Keratinocyte (primary cell): ENCODE measurements at places on chromosomes 3 and 15. TPM values are rescaled to one million over a fixed set of nuclear protein-coding genes. Genes with fewer than 3 reads are reported as not detected.

DNA sequence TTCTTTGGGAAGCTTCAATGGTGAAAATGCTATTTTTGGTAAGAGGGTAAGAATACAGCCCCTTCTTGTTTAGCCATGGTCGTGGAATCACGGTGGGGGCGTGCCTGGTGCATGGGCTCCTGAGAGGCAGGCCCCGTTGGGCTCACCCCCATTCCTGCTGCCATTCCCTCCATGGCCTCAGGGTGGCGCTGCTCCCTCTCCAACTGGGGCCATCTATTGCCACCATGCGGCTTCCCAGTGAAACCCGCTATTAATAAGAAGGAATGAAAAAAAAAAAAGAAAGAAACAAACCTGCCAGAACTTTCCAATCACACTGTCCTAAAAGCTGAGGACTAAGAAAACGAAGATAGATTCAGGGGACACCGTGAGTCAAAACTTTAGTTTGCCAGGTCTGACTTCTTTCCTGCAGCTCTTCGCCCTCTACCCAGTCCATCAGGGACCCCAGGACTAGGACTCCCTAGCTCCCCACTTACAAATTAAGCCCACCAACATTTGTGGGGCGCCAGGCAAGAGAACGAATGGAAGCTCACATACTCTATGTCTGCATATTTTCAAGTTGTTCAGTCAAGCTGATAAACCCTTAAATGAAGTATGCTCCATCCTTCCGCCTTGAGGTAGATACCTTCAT, 30.6 kb upstream of the ABHD2 start:
- H3K36me3 ChIP-seq, result no peaks in the 10 kb centered on the region
- no peaks in the 10 kb centered on the region for H3K4me1 ChIP-seq
- H3K4me3 ChIP-seq, result no peak overlapping the region
- DNase-seq, result no peak
- no peak overlapping the region for H3K27ac ChIP-seq

- H3K27ac ChIP-seq, result no peak overlapping the region
- H3K4me1 ChIP-seq, result no peaks in the 10 kb centered on the region
These were observed 61.7 kb upstream of the GLCE start for GRCh38 chr15:69098771-69099170.

GRCh38 chr3:189936201-189936945, 184.3 kb downstream of the P3H2 start:
- peaks cover 47% of the 10 kb centered on the region for H3K4me1 ChIP-seq
- peak overlapping the region; percentile 95 for H3K27ac ChIP-seq
- no peaks in the 10 kb centered on the region for H3K36me3 ChIP-seq

DNA sequence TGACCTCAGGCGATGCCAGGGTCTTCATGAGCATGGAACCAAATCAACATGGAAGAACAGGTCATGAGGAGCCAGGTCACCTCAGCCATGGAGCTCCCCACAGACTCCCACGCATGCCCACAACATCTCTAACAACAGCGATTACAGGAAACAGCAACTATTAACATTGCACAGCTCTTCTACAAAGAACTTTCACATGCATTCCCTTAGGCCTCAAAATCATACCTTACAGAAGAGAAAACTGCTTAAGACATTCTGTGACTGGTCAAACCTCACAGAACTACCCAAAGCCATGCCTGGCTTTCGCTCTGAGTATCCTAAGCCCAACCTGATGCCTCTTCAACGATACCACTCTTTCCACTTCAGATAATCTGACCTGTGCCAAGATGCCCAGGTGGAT, 117.8 kb downstream of the OXNAD1 start:
- peaks cover 16% of the 10 kb centered on the region for H3K4me1 ChIP-seq
- no peak for DNase-seq
- H3K27ac ChIP-seq, result no peak overlapping the region
- H3K27me3 ChIP-seq, result no peaks in the 10 kb centered on the region
- no peaks in the 10 kb centered on the region for H3K36me3 ChIP-seq
- no peak overlapping the region for H3K4me3 ChIP-seq

DNA sequence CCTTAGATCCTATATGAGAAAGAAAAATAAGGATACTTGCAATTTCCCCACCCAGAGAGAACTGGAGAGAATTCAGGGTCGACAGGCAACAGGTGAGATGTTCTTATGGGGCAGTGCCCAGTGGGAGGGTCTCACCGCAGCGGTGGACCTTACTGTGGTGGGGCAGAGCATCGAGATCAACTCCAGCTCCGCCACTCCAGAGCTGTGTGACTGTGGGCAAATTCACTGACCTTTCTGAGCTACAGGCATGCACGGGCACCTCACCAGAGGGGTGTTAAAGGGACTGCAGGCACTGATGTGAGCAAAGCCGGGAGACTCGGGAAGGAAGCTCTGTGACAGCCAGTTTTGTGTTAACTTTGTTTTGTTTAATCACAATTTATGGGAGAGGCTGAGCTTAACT, 30.9 kb downstream of the RGMA start:
- DNase-seq, result no peak
- H3K4me3 ChIP-seq, result no peak overlapping the region
- H3K27ac ChIP-seq, result no peak overlapping the region
- no peaks in the 10 kb centered on the region for H3K27me3 ChIP-seq
- H3K4me1 ChIP-seq, result peaks cover 12% of the 10 kb centered on the region
- no peaks in the 10 kb centered on the region for H3K36me3 ChIP-seq

GRCh38 chr3:65729555-65729954, 309.2 kb downstream of the MAGI1 start:
- no peak overlapping the region for H3K4me3 ChIP-seq
- H3K4me1 ChIP-seq, result no peaks in the 10 kb centered on the region
- no peaks in the 10 kb centered on the region for H3K36me3 ChIP-seq
- no peaks in the 10 kb centered on the region for H3K27me3 ChIP-seq
- H3K27ac ChIP-seq, result no peak overlapping the region
- DNase-seq, result no peak

GRCh38 chr15:69304182-69304545, 5.5 kb downstream of the PAQR5 start:
- H3K27me3 ChIP-seq, result peaks cover 27% of the 10 kb centered on the region
- H3K4me1 ChIP-seq, result no peaks in the 10 kb centered on the region
- DNase-seq, result no peak
- H3K36me3 ChIP-seq, result no peaks in the 10 kb centered on the region

The MOBP gene
- polyA plus RNA-seq, result not detected in 3 replicates

The GP9 gene
- polyA plus RNA-seq, result not detected in 3 replicates

DNA sequence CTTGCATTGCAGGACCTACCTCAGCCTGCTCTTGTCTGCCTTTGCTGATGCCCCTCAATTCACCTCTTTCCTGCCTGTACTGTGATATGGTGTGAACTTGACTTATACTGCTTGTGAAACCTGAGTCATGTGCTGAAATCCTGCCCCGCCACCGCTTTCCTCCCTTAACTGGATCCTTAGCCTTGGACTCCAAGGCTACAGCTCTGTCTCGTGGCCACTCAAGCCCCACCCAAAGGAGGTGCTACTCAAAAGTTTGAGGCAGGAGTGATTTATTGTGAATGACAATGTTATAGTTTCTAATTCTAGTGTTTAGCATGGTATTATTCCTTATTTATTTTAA, 56.1 kb downstream of the MYZAP start:
- H3K27ac ChIP-seq, result no peak overlapping the region
- peaks cover 3% of the 10 kb centered on the region for H3K4me1 ChIP-seq
- DNase-seq, result no peak

The ZBTB47 gene
- polyA plus RNA-seq, result 5.1 to 10.6 TPM (median 8.0 TPM) in 3 replicates

The GNAT1 gene
- polyA plus RNA-seq, result 0.05 to 0.12 TPM in 2 of 3 replicates, not detected in the other

DNA sequence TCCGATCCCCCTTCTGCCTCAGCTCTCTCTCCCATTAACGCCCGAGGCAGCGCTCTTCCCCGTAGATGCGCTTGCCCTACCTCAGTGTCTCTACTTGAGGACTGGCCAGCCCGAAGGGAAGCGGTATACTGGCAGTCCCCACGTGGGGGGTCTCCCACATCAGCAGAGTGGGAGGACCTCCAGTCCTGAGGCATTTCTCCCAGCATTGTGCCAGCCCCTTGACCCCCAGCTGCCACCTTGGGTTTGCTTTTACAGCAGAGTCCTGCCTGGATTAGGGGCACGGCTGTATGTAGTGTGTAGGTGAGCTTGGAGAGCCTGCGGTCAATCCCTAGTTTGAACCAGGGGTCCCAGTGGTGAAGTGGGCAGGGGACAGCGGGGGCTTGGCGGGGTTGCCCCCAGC, 767 bp downstream of the SEMA3F start:
- H3K27me3 ChIP-seq, result no peaks in the 10 kb centered on the region
- peak overlapping the region; percentile 88 for H3K4me3 ChIP-seq
- H3K4me1 ChIP-seq, result peaks cover 59% of the 10 kb centered on the region

DNA sequence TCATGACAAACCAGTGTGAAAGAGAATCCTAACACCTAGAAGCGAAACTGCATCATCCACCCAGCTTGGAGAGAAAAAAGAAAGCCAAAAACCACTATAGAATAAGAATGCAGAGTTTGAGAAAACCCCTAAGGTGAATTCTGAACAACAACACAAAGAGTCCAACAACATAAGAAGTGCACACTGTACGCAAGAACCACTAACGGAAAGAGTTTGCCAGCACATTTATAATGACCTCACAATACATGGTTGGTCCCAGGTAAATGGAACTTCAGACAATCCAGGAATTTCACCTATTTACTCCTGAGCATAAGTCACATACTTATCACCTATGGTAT, 128.3 kb upstream of the BHLHE40 start:
- no peaks in the 10 kb centered on the region for H3K27me3 ChIP-seq
- no peak overlapping the region for H3K27ac ChIP-seq
- peaks cover 6% of the 10 kb centered on the region for H3K4me1 ChIP-seq
- no peak for DNase-seq

DNA sequence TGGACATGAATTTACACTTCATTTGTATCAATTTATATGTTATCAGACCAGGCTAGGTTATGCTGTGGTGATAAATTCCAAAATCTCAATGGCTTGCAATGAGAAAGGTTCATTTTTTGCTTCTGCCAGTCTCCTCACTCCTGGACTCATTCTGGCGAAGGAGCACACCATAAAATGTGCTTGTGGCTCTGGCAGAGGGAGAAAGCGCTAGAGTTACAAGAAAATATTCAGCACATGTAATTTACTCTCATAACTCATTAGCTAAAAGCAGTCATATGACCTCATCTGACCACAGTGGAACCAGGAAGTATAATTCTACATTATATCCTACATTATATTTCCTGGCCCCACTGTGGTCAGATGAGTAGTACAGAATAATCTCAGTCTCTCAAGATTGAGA, 193.8 kb downstream of the BCHE start:
- no peak overlapping the region for H3K4me3 ChIP-seq
- H3K36me3 ChIP-seq, result no peaks in the 10 kb centered on the region
- H3K27me3 ChIP-seq, result no peaks in the 10 kb centered on the region
- peaks cover 11% of the 10 kb centered on the region for H3K4me1 ChIP-seq

GRCh38 chr3:122985539-122985938, 42.0 kb downstream of the SEMA5B start:
- no peaks in the 10 kb centered on the region for H3K4me1 ChIP-seq
- no peak overlapping the region for H3K4me3 ChIP-seq
- peaks cover 50% of the 10 kb centered on the region for H3K27me3 ChIP-seq
- DNase-seq, result no peak
- H3K36me3 ChIP-seq, result no peaks in the 10 kb centered on the region

DNA sequence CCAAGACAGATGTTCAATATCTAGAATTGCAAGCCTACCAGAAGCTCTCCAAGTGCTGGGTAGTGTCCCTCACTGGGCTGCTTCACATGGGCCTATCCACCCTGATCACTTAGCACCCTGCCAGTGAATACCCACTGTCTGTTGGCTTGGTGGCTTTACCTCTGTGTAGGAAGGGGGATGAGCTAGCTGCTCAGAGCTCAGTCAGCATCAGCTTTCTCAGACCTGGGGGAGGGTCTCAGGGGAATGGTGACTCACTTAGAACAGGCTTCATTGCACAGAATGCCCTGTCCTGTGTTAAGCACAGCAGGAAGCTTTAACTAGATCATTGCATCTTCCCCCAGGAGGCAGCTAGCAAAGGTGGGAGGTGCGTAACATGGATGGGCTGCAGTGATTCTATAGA, 209.8 kb downstream of the PDCD6IP start:
- no peak overlapping the region for H3K4me3 ChIP-seq
- no peaks in the 10 kb centered on the region for H3K27me3 ChIP-seq
- no peak overlapping the region for H3K27ac ChIP-seq
- H3K36me3 ChIP-seq, result no peaks in the 10 kb centered on the region

The WDR76 gene
- 0.66 to 5.0 TPM (median 4.7 TPM) in 3 replicates for polyA plus RNA-seq

DNA sequence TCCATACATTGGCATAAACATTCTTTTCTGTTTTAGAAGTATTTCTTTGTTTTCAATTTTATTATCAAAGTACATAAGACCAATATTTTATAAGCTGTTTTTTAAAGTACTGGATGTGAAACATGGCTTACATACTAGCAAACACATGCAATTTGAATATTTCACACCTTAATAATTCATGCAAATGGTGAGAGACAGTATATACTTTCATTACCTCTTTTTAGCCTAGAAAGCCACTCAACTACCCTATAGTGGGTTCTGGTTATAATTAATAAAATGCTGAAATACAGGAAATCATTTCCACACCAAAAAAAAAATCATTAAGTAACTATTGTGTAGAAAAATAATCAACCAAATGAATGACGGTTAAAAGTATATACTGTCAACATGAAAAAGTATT, 38.5 kb upstream of the MELTF start:
- DNase-seq, result no peak
- H3K4me3 ChIP-seq, result no peak overlapping the region
- H3K27me3 ChIP-seq, result no peaks in the 10 kb centered on the region
- no peak overlapping the region for H3K27ac ChIP-seq
- no peaks in the 10 kb centered on the region for H3K4me1 ChIP-seq

The SYNPR gene
- not detected in 3 replicates for polyA plus RNA-seq

- H3K27ac ChIP-seq, result no peak overlapping the region
- no peak for DNase-seq
- no peaks in the 10 kb centered on the region for H3K36me3 ChIP-seq
- no peaks in the 10 kb centered on the region for H3K27me3 ChIP-seq
- H3K4me1 ChIP-seq, result peaks cover 2% of the 10 kb centered on the region
These were observed 33.3 kb downstream of the FMN1 start for GRCh38 chr15:33161209-33161608.

The MAP1A gene
- polyA plus RNA-seq, result 0.13 to 0.18 TPM (median 0.14 TPM) in 3 replicates

- no peak overlapping the region for H3K27ac ChIP-seq
- H3K27me3 ChIP-seq, result no peaks in the 10 kb centered on the region
- H3K4me1 ChIP-seq, result no peaks in the 10 kb centered on the region
- H3K36me3 ChIP-seq, result no peaks in the 10 kb centered on the region
- H3K4me3 ChIP-seq, result no peak overlapping the region
These were observed 19.8 kb downstream of the SCAP start for GRCh38 chr3:47455806-47456452.

DNA sequence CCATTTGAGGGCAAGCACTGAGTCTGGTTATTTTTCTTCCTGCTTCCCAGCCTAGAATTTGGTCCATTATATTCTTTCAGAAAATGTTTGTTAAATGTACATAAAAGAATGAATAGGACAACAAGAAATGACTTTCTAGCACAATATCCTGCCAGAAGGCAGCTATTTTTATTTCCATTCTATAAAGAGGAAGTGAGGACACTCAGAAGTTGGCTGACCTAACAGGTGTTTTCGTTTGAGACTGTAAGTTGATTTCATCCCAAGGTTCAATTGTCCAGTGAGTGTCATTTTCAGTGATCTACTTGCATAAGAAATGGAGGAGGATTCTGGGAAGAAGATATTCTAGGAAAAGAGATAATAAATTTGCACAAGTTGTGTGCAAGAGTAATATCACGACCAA, 191.9 kb upstream of the POU1F1 start:
- no peaks in the 10 kb centered on the region for H3K4me1 ChIP-seq
- no peaks in the 10 kb centered on the region for H3K36me3 ChIP-seq
- no peak for DNase-seq
- H3K4me3 ChIP-seq, result no peak overlapping the region
- no peak overlapping the region for H3K27ac ChIP-seq
